ENCODE measurements at places on chromosomes 3 and 15.
A peak's percentile ranks its signal among the peaks of the same experiment; 100 is the strongest.

- DNase-seq = no peak
Measured at GRCh38 chr15:96887730-96888129, 557.2 kb downstream of the NR2F2 start.

DNA sequence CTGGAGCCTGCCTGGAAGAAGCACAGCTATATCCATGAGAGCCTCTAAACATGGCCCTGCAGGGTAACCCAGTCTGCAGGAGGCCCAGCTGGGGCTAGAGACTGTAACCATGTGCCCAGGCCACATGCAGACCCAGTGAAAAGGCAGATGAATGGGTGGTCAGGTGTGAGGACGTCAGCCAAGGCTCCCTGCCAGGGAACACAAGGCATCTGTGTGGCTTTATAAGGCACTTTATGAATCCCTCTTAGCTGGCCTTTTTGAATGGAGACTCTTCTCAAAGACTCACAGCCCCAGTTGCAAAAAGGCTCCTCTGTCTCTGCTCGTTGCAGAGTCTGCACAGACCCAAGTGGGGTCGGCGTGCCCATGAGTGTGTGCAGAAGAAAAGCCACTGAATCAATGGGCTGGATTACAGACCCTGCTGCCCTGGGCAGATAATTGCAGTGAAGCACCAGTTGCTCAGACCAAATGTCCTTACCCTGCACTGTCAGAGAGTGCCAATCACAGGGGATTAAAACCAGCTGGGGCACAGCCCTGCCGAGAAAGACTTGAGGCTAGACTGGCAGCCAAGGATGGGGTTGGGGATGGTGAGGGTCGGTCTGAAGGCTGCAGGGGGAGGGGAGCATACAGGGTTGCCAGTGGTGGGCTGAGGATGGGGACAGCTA is 154.2 kb downstream of the RAB11A start:
- no peak for DNase-seq

GRCh38 chr3:45123030-45123429 is 23.1 kb downstream of the CDCP1 start:
- no peak for DNase-seq

- peak; percentile 88 for DNase-seq
Measured at GRCh38 chr3:197749315-197749600, 425 bp upstream of the FYTTD1 start.

GRCh38 chr3:46888705-46889104 is 11.2 kb downstream of the PTH1R start:
- DNase-seq = no peak

DNA sequence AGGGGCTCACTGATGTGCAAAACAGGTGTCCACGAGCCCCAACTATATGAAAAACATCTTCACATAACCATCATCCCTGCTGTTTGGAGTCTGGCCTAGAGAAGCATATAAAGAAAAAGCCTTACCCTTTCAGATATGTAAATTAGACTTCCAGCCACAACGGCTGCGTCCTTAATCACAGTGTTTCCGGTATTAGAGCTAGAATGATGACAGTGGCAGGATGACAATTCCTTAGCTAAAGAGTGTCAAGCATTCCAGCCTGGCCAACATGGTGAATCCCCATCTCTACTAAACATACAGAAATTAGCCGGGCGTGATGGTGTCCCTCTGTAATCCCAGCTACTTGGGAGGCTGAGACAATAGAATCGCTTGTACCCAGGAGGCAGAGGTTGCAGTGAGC is 19.5 kb upstream of the SAMD7 start:
- DNase-seq = no peak

- DNase-seq = no peak
Measured at GRCh38 chr15:36977659-36978058, 122.7 kb downstream of the MEIS2 start.

DNA sequence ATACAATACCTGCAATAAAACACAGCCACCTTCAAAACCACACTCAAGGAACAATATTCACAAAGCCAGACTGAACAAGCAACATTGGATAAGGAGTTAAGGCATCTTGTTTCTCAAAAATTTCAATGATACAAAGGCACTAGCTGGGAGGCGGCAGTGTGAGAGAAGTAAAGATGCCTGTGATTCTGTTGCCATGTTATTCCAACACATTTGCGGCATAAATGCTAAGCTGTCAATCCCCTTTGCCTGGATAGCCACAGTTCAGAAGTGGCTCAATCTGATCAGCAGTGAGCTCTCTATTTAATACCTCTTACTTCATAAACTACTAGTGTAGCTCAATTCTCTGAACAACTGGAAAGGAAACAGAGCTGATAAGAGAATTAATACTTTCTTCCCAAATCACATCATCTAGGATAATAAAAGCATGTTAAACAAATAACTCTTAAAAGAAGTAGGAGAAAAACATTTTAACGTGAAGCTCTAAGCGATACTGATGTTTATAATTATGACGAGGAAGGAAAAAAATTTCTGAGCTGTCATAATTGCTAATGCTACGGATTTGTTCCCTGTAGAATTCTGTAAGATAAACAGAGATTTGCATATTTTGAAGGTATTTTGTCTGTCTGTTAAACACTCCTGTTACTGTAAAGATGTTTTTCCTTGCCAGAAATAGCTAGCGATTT is 358.4 kb downstream of the FOXP1 start:
- no peak for DNase-seq

DNA sequence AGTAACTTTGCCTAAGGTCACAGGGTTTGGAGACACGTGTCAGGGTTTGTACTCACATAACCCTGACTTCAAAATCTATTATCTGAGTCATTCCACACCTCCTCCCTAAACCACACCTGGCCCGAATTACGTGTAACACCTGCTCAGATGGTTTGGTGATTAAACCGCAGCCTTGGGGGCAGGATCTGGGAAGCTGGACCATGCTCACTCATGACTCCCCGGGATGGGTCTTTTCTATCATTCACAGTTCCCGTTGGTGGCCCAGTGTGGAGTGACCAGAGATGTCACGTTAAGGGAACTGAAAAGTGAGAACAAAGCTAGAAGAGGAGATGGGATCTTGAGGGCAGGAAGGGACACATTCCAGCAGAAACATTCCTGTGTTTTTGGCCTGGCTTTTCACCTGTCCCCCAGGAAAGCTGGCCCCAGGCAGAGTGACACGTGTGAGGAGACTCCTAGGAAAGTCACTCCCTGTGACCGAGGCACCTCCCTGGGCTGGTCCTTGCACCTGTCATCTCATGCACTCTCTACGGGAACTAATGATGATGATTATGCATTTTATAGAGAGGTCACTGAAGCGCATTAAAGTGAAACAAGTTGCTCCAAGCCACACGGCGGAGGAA is 75.4 kb upstream of the POMGNT2 start:
- peak; percentile 64 for DNase-seq

- no peak for DNase-seq
Measured at GRCh38 chr3:24709956-24710355, 215.3 kb upstream of the THRB start.

DNA sequence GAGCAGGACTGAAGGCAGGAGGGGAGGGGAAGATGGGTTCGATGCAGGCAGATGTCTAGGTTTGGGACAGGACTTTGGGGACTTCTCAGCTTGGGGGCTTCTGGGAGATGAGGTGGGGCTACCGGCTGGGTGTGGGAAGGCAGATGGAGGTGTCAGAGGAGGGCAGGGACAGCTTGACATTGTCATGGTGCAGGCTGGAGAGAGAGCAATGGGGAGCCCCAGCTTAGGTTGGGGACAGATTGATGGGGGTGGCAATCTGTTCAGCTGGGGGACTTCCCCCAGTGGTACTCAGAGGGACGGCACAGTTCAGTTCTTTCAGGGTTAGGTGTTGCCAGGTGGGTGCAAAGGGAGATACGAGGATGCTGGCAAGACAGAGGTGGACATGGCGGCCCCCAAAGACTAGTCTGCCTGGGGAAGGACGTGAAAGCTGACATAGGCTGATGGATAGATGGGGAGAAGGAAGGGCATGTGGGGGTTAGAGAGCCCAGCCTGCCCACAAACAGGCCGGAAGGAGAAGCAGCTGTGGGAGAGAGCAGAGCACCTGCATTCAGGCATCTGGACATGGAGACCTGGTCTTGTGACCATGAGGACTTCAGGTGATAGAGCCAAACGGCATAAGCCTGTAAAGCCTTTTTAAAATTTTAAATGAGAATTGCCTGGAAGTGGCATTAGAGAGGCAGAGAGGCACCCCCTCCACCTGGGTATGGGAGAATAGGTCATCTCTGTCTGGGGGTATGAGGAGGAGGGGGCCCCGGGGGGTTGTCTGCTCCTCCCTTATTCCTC is 21.1 kb downstream of the ACAA1 start:
- no peak for DNase-seq

All from CD8-positive, alpha-beta T cell (primary cell).